ENCODE measurements at places on chromosomes 2 and 18. TPM values are rescaled to one million over a fixed set of nuclear protein-coding genes. Genes with fewer than 3 reads are reported as not detected.

GRCh38 chr2:44242904-44243303 is 32.4 kb upstream of the SLC3A1 start:
- no peak for DNase-seq

DNA sequence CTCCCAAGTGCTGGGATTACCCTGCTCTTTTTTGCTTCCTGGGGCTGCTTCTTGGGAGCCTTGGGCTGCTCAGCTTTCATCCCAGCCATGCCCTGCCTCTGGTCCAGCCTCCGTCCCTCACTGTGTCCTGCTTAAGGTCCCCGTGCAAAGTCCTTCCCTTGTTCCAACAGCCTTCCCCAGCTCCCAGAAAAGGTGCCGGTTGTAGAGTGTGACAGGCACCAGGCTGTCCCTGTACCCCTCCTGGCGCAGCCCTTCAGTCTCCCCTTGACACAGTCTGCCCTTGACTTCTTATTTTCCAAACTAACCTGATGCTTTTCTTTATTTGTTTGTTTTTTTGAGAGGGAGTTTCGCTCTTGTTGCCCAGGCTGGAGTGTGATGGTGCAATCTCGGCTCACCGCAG is 20.1 kb upstream of the ALPI start:
- no peak for DNase-seq

REG1A gene
- polyA plus RNA-seq, result 1.7 TPM

WNT6 gene
- polyA plus RNA-seq, result 1.7 TPM

GRCh38 chr2:153786016-153786415 is 85.7 kb upstream of the GALNT13 start:
- DNase-seq, result no peak

PLGLB2 gene
- 0.63 TPM for polyA plus RNA-seq

DNA sequence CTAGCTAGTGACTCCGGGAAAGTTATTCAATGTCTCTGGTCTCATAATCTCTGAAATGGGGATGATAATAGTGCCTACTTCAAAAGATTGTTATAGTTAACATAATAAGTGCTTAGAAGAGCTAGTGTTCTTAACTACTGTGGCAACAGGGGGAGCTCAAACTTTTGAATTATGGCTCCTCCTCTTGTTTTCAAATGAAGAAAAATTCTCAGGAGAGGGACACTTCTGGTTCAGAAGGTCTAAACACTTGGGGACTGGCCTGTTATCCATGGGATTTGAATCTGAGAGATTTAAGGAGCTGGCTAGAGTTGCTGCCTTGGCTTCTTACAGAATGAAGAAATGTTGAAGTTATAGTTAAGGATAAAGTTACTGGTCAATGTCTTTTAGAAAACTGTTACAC is 92.2 kb upstream of the ITGB6 start:
- DNase-seq, result no peak

KCNE4 gene
- polyA plus RNA-seq, result 3.3 TPM

DNA sequence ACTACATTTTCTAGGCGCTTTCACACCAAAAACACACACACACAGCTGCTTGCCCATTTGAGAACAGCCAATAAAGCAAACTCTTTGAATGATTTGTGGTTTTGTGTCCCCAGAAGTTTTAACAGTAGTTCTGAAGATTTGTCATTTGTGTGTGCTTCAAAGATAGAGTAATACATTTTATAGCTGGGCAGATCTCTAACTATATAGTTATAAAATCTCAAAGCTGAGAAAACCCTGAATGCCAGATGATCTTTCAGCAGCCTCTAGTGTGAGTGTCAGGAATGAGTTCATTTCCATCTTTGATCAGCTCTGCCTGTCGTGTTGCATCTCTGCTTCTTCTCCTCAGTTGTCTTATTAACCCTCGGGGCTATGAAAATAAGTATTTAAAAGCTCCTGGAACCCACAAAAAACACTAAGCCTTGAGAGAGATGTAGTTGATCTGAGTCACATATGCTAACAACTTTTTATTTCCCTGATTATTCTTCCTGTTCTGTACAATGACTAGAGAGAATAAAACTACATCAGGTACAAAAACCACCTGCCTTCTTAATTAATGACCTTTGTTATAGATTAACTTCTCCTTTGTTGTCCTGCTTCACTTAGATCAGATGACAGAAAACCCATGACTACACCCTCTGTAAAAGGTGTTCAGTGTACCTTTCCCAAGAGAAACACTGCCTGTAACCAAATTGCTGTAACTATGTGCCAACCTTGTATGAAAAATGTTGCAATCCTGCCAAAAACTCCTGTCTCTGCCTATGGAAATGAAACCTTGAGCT is 30.0 kb upstream of the SLC3A1 start:
- no peak for DNase-seq

PAIP2B gene
- 14.2 TPM for polyA plus RNA-seq

DNA sequence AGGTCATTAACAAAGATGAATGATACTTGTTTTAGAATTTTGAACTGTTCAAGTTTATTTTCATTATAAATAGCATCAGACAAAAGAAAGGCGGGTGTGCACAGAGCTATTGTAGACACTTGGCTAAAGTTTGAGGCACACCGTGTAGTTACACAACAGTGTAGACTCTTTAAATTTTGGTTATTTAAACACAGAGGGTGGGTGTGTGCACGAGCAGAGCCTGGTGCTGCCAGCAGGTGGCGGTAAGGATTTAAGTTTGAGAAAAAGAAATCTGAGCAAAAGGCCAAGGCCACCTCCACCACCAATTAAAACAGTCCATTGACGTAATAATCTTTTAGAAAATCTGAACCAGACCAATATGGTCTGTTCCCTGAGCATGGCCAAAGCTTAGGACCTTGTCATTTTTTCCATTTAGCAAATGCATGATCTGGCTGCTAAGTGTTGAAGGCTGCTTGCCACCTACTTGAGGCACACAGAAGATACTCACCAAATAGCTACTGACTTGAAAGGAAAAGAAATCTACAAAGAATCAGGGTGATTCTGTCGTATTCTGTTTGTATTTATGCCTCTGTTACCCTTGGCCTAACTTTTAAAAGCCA is 14.3 kb downstream of the COPS7B start:
- no peak for DNase-seq

CYP20A1 gene
- 9.8 TPM for polyA plus RNA-seq

EFEMP1 gene
- 131 TPM for polyA plus RNA-seq

DNA sequence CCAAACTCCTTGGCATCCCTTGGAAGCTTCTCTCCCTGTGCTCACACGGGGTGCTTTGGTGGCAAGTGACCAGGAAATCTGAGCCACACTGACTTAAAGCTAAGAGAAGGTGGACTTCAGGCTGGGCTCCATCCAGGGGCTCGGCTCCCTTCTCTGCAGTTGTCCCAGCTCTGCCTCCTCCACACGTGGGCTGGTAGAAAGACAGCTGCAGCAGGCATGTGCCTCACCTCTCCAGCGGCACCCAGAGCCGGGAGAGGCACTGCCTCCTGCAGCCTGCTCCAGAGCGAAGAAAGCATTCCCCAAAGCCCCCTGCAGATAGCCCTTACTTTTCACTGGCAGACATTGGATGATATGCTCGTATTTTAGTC is 11.3 kb downstream of the KCNF1 start:
- DNase-seq, result no peak

- no peak for DNase-seq
These were observed 94.1 kb downstream of the COL6A3 start for GRCh38 chr2:237319887-237320286.

PRADC1 gene
- 134 TPM for polyA plus RNA-seq

DNA sequence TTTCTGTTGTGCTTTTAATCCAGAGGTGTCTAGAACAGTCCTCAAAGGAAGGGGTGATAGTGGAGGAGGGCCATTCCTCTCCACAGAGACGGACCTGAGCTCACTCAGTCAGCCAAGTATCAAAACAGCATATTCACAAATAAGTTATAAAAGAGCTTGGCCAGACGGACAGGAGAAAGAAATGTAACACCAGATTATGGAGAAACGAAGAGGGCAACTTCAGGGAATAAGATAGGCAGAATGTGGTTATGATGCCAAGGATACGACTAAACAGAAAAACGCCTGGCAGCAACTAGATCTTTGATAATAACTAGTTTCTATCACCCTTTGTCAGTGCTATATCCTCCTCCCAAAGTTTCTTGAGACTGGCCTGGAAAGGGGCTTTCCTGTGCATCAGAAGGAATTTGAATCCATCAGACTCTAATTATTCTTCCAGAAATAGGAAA is 42.5 kb downstream of the MAP4K3 start:
- no peak for DNase-seq

DNA sequence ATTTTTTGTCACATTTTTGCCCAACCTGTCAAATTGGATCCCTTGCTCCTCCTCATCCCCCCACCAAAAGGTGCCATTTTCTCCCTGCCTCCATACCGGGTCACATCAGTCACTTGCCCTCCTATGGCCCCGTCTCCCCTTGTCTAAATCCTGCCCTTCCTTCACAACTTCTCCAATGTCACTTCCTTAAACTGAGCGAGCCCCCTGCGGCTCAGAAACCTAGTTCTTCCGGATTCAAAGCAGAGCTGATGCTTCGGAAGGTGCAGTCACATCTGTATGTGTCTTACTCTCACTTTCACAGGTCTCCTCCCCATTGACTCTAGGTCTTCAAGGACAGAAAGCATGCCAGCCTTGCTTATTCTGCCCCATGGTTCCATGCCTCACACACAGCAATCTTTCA is 22.1 kb downstream of the TNP1 start:
- no peak for DNase-seq
